NCI-H446 treated with DMSO at 0.1 percent for 48 hours (cell line): ENCODE measurements at places on chromosomes 3 and 15.

DNA sequence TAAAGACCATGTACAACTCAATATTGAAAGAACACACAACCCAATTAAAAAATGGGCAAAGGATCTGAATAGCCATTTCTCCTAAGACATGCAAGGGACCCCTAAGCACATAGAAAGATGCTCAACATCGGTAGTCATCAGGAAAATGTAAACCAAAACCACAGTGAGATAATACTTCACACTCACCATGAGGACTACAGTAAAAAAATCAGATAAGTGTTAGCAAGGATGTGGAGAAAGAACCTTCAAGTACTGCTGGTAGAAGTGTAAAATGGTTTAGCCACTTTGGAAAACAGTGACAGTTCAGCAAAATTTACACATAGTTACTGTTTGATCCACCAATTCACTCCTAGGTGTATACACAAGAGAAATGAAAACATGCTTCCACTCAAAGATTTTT is 30.1 kb upstream of the XIRP1 start:
- no peak for DNase-seq

DNA sequence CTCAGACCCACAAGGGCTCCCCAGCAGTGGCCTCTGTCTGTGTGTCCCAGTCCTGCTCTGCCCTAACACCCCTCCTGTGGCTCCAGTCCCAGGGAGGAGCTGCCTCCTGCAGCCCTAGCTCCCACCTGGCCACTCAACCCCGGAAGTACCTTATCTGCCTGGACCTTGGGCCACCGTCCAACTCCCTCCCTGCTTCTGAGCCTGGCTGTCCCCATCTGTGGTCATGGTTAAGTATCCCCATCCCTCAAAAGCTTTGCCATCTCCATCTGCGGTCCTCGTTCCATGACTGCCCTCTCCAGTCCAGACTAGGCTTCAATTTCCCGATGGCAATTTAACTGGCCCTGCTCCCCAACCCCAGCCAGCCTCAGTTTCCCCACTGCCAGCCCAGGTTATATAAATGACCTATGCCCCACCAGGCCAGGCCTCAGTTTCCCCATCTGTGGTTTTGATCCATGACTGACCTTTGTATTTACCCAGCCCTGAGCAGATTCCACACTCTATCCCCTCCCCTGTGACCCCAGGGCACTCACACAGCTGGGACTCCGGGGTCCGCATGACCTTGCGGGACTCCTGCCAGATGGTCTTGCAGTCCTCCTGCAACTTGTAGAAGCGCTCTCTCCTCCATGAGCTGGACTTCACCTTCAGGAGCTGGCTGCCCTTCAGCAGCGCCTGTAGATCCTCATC is 9.6 kb downstream of the PLCD1 start:
- DNase-seq: no peak

- no peak for DNase-seq
Measured at GRCh38 chr3:155809181-155809580, 3.1 kb upstream of the C3orf33 start.

DNA sequence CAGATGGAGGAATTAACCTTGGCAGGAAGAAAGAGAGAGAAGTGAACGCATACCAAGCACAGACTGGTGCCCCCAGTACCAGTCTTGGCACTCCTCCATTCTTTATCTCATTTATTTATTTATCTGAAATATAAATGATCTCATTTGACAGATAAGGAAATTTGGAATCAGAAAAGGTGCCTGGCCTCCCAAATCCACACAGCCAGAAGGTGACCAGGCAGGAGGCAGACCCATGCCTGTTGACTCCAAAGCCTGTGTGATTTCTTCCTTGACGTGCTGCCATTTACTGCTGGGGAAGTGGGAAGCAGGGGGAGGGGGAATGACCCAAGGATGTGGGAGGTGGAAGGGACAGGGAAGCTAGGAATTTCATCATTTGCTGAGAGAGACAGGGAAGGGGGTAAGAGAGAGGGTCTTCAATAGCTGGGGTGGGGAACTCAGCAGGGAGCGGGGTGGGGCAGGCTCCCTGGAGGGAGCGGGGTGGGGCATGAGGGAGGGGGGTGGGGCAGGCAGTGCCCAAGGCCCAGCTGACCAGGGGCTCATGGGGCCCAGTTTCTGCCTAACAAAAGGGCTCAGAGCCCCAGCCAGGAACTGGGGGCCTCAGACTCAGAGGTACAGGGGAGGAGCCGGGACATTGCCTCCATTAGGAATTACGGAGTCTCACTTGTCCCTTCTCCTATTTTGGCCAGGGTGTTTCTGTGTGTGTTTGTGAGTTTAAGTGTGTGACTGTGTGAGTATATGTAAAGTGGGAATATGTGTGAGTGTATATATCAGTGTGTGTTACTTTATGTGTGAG is 63.0 kb downstream of the MINAR1 start:
- no peak for DNase-seq

- no peak for DNase-seq
Measured at GRCh38 chr15:88543065-88543776, 3.3 kb downstream of the DET1 start.

DNA sequence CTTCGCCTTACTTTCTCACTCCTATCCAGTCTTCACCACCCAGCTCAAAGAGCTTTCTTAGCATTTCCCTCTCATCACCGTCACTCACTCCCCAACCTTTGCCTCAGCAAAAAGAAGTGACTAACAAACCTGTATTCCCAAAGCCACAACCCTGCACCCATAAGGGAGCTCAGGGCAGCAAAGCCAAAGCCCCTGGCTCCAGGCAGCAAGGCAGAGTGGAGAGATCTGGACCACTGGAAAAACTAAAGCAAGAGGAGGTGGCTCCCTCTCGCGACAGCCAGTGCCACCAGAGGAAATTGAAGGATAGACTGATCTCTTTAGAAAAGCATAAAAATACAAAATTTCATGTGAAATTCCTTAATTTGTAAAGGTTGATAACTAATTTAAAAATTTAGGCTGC is 25.1 kb upstream of the CDCP1 start:
- no peak for DNase-seq

DNA sequence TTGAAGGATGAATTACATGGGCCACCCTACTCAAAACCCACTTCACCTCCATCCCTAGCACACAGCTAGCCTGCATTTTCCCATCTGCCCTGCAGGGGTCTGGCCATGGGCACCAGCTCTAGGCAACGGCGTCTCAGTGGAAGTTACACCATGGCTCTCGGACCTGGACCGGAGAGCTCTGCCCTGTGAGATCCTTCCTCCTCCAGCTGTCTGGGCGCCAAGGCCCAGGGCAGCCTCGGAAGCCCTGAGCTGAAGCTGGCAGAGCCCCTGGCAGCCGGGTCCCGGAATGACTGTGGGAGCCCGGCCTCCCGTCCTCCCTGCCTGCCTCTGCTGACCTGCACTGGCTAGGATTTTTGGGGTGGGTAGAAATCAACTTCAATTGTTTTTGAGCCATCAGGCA is 98.9 kb downstream of the CHSY1 start:
- no peak for DNase-seq

GRCh38 chr3:141106842-141107241 is 55.7 kb downstream of the SPSB4 start:
- no peak for DNase-seq

GRCh38 chr3:32995098-32995497 is 43.7 kb downstream of the CCR4 start:
- DNase-seq: no peak

DNA sequence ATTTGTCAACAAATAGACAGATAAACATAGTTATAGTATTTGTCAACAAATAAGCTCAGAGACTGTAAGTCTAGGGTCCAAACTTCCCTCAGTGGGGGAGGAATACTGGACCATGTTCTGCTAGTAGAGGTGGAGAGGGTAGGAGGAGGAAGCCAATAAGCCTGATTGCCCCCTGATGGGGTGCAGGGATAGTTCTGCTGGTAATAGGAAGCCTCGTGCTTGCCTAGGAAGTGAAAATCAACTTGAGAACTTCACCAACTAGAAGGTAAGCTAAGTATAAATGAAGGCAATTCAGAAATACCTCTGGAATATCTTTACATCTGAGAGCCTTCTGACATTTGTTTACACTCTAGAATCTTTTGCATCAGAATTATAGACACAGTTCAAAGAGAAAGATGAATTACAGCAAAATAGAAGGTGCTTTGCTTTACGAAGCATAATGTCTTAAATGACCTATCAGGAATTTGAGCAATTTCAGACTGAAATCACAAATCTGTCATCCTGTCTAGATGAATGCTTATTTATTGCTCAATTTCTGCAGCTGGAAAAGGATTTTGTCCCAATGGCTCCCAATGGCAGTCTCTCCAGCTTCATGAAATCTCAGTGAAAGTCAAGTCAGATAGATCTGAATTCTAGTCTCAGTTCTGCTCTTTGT is 225.6 kb upstream of the TBC1D5 start:
- DNase-seq: no peak

GRCh38 chr3:151998744-151999143 is 125.3 kb downstream of the SUCNR1 start:
- no peak for DNase-seq

DNA sequence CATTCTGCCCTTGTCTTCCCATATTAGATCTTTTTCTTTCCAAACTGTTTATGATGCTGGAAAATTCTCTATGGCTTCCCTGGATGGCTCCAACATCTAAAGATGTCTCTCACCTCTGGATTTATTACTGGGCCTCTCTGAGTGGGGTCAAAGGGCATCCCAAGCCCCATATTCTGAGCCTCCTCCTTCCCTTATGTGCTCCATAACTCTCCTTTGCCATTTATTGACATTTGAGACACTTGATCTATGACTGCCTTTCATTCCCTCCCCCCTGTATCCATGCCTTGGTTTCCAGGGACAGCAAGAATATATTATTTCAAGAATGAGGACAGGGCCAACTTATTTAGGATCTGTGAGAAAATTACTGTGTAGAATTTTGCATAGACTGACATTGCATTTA is 369.3 kb upstream of the ONECUT1 start:
- no peak for DNase-seq

GRCh38 chr3:187296058-187296457 is 4.5 kb upstream of the MASP1 start:
- no peak for DNase-seq

DNA sequence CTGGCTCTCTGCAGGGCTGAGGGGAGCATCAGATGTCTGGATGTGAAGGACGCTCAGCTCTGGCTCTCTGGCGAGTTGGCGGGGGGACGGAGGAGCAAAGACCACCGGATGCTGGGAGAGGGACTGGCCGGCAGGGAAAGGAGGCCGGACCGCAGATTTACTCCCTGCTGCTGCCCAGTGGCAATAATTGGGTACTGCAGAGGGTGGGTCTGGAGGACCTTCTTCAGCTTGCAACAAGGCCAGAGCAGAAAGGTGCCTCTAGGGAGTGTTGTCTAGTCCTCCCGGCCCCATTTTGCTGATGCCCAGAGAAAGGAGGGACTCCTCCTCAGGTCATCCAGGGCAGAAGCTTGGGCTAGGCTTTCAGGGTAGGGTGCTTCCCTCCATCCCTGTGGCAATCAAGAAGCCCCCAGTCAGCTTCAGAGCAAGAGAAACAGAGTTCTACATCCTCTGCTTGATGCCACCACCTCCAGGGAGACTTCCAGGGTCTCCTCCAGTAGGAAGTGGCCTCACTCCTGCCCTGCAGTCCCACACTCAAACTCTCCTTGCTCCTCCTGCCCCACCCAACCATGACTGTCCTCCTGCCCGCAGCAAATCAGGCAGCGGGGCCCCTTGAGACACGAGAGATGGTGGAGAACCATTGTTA is 20.3 kb upstream of the CSPG4 start:
- no peak for DNase-seq

DNA sequence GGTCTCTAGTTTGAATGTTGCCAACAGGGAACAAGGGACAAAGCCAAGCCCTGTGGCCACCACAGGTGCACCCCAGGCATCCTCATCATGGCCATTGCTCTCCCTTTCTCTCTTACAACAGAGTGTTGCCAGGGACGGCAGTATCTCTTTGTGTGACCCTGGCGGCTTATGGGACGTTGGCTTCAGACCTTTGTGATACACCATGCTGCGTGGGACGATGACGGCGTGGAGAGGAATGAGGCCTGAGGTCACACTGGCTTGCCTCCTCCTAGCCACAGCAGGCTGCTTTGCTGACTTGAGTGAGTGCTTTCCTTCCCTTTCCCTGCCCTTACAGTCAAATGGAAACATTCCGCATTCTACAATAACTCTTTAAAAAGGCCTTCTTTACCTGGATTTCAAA is 38.2 kb downstream of the BOC start:
- DNase-seq: no peak

DNA sequence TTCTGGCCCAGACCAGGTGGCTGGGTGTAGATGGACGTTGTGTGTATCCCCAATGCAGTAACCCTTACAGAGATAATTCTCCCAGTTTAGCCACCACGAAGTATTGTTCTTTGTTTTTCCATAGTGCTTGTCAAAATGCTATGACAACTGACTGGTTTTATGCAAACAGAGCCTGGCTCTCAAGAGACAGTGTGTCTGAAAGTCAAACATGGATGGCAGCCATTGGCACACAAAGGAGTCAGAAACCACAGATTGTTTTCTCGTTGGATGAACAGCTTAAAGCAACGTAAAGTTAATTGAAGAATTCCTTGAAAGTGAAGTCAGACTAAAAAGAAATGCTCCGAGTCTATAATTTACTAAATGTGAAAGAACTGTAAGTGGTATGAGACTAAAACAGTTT is 91.2 kb downstream of the FILIP1L start:
- peak; percentile 51 for DNase-seq

DNA sequence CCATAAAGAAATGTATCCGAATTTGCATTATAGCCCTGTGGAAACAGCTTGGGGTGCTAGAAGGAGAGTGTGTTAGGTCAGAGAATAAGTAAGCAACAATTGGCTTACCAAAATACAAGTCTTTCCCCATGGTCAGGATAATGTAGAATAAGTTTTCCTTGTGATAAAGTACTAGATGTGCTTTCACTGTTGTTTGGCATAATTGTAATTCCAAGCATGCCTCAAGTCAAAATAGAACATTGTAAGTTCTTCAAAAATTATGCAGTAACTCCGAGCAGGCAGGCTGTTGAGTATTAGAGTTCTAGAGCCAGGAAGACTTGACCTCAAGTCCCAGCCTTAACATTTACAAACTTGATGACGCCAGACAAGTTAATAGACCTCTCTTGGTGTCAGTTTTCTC is 242.0 kb downstream of the TUSC7 start:
- no peak for DNase-seq

DNA sequence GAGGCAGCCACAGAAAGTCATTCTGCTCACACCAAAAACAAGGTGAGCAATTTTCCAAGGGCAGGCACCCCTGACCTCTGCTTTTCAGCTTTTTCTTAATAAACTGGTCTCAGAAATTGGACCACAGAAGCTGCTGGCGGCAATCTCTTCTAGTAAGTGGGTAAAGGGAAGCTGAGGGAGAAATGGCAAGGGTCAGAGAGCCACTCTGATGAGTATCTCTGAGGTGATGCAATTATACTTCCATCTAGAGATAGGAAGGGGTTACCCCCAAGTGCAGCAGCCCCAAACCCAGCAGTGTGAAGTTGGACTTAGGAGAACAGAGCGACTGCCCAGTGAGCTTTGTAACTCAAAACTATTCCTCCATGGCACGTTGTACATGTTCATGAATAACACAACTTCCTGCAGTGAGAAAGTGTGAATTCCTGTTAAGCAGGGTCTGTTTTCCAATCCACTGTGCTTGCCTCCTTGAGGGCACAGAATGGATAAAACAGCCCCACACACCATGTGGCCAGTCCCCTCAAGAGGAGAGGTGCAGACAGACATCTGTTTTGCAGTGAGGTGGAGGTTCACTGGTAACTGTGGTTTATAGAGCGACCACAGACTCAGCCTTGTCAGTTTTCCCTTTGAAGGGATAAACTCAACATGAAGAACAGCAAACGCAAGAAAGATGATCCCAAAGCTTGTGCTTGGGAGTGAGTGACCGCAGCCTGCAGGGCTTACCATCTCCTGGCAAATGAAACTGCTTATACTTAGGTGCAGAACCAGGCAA is 683.4 kb upstream of the CFAP20DC start:
- no peak for DNase-seq
